ENCODE measurements at places on chromosomes 13 and 19.

- DNase-seq: no peak
Observed at GRCh38 chr13:113597391-113598080, 13.0 kb downstream of the TFDP1 start.

- DNase-seq: no peak
Observed at GRCh38 chr19:11479898-11480714, 740 bp downstream of the ELAVL3 start.

DNA sequence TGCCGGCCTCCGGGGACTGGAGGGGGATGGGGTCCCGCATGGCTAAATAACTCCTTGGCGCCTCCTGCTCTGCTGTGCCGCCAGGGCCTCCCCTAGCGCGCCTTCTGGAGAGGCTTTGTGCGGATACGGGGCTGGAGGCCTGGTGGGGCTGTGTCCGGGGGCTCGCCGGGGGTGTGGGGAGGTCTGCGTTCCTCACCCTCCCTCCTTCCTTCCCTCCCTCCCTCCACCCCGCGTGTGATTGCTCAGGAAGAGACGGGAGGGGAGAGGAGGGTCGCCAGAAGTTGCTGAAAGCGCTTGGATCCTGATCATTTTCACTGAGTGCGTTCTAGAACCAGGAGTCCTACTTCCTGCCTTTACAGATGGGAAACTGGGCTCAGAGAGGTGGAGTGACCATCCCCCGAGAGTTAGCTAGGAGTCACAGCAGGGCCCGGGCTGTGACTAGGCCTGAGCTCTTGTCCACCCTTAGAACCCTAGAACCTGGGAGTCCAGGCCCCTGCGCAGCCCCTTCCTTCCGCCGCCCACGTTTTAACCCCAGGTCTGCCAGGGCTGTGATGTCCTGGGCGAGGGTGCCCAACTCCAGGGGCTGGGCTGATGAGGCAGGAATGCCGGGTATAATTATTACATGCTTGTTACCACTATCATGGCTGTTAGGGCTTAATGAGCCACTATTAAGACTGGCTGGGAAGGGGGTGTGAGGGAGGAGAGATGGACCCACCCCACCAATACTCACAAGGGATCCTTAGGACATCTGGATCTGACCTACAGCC lies 782 bp upstream of the JUND start:
- DNase-seq: no peak

DNA sequence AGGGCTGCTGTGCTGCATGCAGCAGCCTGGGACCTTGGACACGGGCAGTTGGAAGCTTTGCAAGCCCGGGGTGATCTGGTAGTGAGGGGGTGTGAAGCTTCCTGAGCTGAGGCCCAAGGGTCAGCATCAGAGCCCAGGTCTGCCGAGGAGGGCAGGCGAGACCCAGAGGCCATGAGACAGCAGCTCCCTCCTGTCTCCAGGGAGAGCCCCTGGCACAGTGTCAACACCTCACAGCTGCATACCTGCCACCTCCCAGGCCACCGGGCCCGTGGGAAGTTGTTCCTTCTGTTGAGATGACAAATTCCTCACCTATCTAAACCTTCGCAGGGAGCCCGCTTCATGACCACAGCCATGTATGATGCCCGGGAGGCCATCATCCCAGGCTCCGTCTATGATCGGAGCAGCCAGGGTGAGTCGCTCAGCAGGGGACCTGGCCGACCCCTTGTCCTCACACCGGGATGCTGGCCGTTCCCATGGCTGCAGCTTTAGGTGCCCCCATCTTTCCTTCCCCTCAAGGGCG lies 32.1 kb downstream of the CERS1 start:
- no peak for DNase-seq

GRCh38 chr19:29404015-29404414 lies 121.8 kb upstream of the VSTM2B start:
- DNase-seq: no peak

GRCh38 chr13:52784591-52785340 lies 45.1 kb upstream of the CNMD start:
- no peak for DNase-seq

- DNase-seq: no peak
Observed at GRCh38 chr19:14394167-14394566, 12.9 kb downstream of the ADGRE5 start.

- DNase-seq: no peak
Observed at GRCh38 chr13:67642657-67643056, 412.5 kb upstream of the PCDH9 start.

- DNase-seq: no peak
Observed at GRCh38 chr13:30648522-30649012, 30.8 kb downstream of the USPL1 start.

GRCh38 chr19:20863176-20863575 lies 59.9 kb upstream of the ZNF85 start:
- no peak for DNase-seq

DNA sequence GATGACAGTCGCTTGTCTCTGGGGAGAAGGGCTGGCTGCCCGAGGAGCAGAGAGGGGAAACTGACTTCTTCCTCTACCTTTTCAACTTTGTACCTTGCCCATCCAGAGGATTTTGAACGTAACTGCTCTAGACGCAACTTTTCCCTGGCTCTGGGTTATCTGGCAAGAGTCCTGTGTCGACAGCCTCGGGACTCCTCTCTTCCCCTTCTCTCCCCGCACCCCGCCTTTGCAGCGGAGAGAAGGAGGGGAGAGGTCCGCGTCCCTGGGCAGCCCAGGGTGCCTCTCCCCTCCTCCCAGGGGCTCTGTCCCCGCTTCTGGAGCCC lies 574 bp downstream of the SH3GL1 start:
- no peak for DNase-seq

- DNase-seq: peak; percentile 59
Observed at GRCh38 chr19:3210347-3211017, 14.0 kb upstream of the CELF5 start.

DNA sequence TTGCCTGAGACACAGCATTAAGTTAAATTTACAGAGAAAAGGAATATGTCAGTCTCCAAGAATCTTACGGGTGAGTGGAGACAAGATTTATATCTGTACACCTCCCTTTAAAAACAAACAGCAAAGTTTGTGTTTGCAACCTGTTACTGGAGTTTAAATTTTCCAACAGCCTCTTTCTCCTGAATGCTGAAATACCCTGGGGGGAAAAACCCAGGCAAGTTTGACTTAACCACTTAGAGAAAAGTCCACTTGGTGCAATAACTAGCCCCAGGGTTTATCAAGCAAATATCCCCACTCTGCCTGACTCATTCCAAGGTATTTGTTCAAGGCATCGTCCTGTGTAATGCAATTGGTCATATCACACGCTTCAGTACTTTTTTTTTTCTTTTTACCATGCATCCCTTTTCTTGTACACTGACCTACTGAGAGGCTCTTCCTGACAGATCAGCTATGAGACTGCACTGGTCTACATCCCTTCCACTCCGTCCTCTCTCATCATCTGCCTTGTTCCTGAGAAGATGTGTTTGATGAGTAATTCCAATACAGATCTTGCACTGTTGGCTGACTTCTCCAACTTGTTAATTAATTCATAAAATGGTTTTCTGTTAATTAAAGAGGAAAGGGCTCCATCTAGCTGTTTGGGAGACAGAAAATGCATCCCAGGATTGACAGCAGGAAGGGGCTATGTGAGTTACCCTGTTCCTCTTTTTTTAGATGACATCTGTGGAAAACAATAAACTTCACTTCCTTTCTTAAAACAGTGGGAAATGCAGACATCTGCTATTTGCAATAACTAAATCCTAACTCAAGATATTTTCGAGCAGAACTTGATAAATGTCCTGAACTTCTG lies 212.5 kb upstream of the IRS2 start:
- DNase-seq: no peak

DNA sequence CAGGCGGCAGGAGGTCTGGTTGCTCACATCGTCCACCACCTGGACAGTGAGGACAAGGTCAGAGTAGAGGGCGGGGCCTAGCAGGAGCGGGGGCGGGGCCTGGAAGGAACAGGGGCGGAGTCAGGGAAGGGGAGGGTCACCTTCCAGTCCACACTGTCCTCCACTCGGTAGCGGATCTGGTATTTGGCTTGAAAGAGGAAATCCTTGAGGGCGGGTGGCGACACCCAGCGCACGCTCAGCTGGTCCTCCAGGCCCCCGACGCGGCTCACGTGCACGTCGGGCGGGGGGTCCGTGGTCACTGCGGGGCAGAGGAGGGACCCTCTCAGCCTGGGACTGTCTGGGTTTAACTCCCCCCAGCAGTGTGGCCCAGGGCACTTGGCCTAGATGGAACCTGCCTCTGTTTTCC lies 8.2 kb downstream of the REX1BD start:
- DNase-seq: no peak

DNA sequence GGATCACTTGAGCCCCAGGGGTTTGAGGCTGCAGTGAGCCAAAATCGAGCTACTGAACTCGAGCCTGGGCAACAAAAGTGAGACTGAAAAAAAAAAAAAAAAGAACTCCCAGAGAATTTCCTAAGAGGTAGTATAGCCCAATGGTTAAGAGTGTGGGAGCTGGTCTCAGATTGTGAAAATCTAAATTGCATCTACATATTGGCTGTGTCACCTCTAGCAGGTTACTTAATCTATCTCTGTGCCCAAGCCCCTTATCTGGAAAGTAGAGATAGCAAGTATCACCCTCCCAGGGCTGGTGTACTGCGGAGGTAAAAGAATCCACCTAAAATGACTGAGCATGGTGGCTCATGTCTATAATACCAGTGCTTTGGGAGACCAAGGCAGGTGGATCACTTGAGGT lies 3.7 kb upstream of the PLAUR start:
- no peak for DNase-seq

DNA sequence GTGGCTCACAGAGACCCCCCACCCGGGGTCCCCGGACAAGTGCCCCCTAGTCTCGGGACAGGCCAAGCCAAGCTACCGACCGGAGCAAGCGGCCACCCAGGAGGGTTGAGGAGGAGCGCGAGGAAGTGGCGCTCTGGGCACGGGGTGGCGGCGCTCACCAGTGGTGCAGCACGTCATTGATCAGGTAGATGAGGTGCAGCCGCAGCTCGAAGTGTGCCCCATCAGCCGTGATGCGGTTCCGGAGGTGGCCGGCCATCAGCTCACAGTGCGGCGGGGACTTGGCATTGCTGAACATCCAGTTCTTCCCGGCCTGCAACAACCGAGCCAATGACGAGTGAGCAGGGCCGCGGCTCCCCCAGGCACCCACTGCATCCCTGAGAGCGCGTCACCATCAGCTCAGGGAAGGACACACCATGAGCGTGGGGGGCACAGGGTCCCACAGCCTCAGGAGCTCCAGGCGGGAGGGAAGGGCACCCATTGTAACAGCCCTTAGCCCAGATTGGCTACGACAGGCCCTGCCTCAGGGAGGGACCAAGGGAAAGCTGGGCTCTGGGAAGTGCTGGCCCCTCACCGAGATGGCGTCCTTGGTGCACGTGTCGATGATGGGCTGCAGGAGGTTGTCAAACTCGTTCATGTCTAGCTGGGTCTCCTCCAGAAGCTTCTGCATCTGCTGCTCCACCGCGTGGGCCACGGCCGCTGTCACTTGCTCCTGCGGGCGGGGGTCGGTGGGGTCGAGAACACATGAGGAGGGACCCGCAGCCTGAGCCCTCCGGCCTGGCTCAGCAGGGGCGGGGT lies 9.6 kb downstream of the CHERP start:
- DNase-seq: no peak

Measured in GM18507 (cell line).